ENCODE measurements at places on chromosomes 3 and 15.

DNA sequence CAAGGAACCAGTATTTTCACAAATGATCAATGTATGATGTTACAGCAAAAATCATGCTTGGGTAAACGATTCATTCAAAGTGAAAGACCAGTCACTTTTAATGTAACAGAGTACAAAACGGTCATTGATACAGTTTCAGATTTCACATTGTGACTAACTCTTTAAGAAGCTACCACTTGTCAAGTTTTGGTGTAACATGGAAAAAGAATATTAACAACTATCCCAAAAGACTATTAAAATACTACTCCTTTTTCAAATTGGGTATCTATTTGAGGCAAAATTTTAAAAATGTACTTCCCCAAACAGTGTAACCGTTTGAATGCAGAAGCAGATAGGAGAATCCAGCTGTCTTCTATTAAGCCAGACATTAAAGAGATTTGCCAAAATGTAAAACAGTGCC, 31.7 kb downstream of the AKAP13 start:
- DNase-seq, result no peak

GRCh38 chr15:69380100-69380725, 33.9 kb upstream of the KIF23 start:
- DNase-seq, result no peak

DNA sequence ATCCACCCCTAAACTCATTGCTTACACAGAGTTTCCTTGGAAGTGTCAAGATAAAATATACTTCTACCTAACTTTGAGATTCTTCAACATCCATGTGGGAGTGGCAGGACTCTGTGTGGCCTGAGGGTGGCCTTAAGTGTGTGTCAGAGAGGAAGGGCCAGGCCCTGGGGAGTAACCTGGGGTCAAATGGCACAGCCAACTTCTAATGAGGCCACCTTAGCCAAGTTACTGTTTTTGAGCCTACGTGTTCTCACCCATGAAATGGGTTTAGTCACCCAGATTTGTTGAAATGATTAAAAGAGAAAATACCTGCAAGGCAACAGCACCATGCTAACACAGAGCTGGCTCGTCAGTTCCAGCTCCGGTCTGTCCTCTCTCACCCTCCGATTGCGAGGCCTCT, 28.5 kb upstream of the UBE2Q2 start:
- DNase-seq, result no peak

GRCh38 chr3:123861081-123861836, 22.9 kb downstream of the MYLK start:
- DNase-seq, result no peak

DNA sequence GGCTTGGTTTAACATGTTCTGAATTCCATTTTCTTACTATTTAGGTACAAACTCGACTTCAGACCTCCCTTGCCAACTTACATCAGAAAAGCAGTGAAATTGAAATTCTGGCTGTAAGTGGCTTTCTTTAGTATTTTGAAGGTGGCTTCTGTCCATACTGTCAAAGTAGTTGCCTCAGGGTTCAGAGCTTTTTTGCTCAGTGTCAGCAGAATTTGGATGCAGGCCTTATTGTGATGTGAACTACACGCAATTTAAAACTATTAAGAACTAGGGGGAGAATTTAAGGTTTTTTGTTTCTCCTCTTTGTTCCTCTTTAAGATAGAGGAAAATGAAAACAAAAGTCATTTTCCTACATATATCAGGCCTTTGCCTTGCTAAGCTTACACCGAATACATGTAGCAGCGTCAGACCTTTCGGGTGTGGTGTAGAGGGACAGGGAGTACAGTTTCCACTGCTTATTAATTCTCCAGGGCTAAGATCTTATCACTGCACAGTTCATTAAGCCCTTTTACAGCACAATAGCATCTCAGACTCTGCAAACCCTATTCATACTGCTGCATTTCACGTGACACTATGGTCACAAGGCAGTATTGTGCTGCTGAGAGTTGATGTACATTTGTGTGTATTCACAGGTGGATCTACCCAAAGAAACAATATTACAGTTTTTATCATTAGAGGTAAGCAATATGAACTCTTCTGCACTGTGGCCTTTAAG, 6.7 kb downstream of the SRP14 start:
- DNase-seq, result no peak

DNA sequence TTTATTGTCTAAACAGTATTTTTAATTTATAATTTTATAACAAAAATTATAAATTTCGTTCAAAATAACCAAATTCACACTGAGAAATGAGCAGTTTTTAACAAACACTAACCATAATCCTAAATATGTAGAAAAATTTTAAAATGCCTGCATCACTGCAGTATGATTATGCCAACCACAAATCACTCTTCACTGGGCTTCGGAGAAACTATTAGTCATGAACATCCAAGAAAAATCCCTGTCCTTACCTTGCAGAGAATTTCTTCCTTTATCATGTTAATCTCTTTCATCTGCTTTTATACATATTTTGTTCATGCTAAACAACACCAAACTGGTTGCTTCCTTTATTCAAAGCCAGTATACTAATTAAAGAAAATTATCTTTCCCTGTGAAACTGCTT, 511.0 kb upstream of the ALCAM start:
- no peak for DNase-seq

DNA sequence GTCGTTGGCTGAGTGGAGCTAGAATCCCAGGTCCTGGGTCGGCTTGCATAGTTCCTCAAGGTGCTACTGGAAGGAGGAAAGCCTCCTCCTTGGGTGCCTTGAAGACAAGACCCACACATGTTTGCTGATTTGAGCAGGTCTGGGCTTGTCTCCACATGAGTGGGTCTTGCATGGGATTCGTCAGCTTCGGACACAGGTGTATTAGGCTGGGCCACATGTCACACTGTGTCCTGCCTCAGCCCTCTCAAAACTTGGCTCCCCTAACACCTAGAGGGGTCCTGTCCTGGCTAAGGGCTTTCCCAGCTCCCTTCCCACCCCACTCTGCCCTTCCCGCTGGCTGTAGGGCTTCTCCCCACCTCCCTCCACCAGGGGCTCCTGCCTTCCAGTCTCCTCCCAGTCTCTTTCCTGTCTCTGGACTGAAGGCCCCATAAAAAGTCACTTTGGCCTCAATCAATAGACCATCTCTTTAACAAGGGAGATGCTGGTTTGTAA, 73.0 kb upstream of the ADPGK start:
- no peak for DNase-seq

DNA sequence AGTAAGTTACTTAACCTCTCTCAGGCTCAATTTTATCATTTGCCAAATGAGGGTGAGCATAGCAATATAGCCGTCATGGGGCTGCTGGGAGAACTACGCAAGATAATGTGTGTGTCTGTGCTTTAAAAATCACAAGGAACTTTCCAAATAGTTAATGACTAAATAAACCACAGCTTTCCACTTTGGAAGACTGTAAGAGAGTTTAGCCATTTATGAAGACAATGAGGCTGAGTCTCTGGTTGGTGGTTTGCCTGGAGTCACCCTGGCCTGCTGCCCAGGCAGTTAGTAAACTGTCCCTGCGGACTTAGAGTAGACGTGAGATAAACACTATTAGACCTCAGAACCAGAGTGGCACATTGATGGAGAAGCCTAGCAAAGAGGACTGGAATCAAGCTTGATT, 357.7 kb downstream of the CLSTN2 start:
- DNase-seq, result no peak

- DNase-seq, result no peak
Observed at GRCh38 chr15:32060706-32061105, 30.4 kb downstream of the CHRNA7 start.

- no peak for DNase-seq
Observed at GRCh38 chr3:22257252-22257651, 506.2 kb upstream of the ZNF385D start.

- DNase-seq, result peak; percentile 24
Observed at GRCh38 chr15:60844511-60845174, 365.7 kb upstream of the ICE2 start.

DNA sequence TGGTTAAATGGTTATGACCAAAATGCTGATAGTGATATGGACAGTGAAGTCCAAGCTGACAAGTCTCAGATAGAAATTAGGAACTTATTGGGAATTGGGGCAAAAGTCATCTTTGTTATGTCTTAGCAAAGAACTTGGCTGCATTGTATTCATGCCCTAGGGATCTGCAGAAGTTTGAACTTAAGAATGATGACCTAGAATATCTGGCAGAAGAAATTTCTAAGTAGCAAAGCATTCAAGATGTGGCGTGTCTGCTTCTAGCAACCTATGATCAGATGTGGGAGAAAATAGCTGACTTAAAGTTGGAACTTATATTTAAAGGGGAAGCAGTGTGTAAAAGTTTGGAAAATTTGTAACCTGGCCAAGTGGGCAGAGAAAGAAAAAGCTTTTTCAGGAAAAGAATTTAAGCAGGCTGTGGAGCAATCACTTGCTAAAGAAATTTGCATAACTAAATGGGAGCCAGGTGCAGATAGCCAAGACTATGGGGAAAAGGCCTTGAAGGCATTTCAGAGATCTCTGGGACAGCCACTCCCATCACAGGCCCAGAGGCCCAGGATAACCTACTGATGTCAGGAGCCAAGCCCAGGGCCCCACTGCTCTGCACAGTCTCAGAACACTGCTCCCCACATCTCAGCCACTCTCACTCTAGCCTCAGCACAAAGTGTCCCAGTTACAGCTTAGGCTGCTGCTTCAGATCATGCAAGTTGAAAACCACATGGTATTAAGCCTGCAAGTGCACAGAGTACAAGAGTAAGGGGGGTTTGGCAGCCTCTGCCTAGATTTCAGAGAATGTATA, 147.8 kb upstream of the TGFBR2 start:
- no peak for DNase-seq

GRCh38 chr15:99324082-99324620, 72.9 kb downstream of the LRRC28 start:
- no peak for DNase-seq

GRCh38 chr3:125646581-125646980, 51.3 kb upstream of the OSBPL11 start:
- no peak for DNase-seq

GRCh38 chr15:68231102-68231818, 1.7 kb upstream of the CLN6 start:
- no peak for DNase-seq

DNA sequence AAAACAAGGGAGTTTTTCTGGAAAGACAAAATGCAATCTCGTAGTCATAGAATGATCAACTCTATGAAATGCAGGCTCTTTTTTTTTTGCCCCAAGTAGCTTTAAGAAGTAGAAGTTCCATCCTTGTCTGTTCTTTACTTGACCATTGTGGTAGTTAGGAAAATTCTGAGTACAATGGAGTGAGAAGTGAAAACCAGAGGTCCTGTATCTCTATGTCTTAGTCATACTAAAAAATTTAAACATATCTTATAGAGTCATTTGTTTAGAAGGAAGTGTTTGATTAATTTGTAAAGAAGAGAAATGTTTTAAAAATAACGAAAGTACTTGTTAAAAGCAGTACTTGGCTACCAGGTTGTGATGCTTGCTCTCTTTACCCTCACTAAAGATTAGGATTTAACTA, 52.4 kb downstream of the PRKCI start:
- no peak for DNase-seq
